ENCODE measurements at places on chromosomes 3 and 15. TPM values are rescaled to one million over a fixed set of nuclear protein-coding genes. Genes with fewer than 3 reads are reported as not detected.

Gene SERPINI2
- total RNA-seq = not detected

Gene XIRP1
- not detected for total RNA-seq

Gene AGTR1
- 0.08 TPM for total RNA-seq

- DNase-seq = no peak
Measured at GRCh38 chr3:32117320-32117719, 10.9 kb downstream of the GPD1L start.

DNA sequence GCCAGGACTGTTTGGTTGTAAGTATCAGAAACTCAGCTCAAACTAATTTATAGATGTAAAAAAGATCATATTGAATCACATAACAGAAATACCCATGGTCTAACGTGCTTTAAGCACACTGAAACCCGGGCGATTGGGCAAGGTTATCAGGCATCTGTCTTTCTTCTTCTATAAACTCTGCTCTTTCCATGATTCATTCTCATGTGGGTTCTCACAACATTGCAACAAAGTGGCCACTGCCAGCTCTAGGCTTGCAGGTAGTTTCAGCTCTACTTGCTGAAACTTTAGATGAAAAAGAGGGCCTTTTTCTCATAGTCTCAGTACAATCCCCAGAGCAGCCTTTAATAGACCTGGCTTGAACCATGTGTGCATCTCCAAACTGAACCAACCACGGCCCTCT lies 456.1 kb downstream of the MFSD1 start:
- DNase-seq = no peak

GRCh38 chr15:28098766-28099554 lies at the start of gene OCA2:
Gene OCA2, minus strand, starts transcription at chr15:28099315. Its CDS starts 17,441 bp downstream, at chr15:28081874.
- peak; percentile 89 for DNase-seq

DNA sequence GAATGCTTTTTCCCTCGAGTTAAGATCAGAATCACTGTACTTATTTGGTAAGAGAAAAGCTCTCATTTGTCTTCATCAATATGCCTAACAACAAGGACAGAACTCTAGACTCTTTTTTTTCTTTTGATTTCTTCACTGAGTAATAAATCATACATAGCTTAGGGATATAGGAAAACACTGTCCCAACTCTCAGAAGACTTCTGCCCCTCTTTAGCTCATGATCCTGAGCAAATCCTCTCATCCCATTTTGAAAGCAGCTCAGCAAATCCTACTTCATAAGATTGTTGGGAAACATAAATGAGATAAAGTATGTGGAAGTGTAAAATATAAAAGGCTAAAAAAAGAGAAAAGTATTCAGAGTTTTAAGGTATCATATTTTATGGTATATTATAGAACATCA lies 141.7 kb downstream of the ATP8B4 start:
- no peak for DNase-seq

DNA sequence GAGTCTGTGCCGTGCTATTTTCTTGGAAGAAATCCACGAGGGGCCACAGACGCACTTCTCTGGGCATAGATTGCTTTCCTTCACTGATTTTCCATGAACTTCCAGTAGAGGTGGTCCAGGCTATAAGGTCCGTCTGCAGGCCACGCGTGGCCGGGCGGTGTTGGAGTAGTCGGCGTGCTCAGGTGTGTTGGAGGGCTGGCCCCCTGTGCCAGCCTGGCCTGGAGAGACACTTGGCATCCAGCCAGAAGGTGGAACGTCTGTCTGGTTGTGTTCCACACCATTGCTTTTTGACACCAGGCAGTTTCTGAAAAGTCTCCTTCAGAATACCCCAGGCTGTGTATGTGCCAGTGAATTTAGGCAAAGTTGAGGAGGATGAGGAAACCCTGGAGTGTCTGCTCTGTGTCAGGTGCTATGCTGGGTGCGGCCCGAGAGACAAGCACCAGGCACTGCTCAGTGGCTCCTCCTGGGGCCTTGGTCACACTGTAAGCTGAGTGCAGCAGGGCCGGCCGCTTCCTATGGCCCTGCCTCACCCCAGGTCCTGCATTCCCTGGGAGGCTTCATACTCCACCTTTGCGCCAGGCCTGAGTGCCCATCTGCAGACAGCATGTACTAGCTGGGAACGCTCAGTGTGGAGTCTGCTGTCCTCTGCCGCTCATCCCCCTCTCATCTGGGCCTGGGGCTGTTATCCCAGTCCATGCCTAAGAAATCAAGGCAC lies 52.1 kb upstream of the TAMM41 start:
- no peak for DNase-seq

GRCh38 chr3:164340273-164340672 lies 738.0 kb downstream of the SI start:
- DNase-seq = no peak

GRCh38 chr3:173911446-173911845 lies 513.9 kb downstream of the NLGN1 start:
- DNase-seq = peak; percentile 99

DNA sequence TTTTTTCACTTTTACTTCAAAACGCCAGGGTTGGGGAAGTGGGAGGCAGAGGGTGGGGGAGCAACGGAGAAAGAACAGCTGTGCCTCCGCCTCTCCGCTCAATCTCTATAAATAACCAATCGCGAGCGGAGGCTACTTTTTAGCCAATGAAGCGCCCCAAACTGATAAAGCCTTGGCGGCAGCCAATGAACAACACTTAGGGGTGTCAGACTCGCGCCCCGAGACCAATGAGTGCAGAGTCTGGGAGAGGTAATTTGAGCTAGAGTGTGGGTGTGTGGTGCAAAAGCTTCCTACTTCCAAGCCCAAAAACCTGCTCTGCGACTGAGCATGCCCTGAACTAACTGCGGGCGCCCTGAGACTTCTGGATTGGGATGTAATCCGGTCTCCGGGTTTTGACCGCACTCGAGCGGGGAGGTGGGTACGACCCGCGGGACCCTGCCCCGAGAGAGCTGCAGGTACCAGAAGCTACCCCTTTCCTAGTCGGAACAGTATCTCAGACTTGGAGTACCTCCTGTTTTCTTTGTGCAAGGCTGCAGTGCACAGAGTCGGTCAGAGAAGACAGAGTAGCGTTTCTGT lies 800 bp upstream of the RAP2B start:
- peak; percentile 99 for DNase-seq

DNA sequence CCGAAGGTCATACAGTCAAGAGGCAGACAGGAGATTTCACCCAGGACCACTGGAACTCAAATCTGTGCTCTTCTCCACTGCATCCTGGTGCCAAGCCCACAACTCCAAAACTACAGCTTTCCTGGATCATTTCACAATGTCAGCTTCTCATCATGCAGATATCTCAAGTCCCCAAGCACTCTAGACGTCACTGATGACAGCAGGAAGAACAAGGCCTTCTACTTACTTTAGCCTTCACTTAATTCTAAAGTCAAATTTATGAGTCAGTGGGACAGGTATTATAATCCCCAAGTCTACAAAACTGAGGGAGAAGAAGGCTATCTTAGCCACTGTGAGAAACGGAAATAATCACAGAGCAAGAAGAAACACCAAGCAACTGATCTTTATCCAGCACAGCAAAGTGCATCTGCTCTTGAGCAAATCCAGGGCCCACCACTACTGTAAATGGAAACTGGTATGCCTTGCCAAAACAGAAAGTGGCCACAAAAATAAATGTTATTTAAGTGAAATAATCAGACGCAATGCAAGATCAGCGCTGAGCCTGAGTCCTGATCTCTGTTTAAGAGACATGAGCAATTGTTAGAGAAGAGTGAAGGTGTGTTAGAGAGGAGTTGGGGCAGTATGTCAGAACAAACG lies 928 bp downstream of the RAD18 start:
- no peak for DNase-seq
